ENCODE measurements at places on chromosomes 12 and 14.

DNA sequence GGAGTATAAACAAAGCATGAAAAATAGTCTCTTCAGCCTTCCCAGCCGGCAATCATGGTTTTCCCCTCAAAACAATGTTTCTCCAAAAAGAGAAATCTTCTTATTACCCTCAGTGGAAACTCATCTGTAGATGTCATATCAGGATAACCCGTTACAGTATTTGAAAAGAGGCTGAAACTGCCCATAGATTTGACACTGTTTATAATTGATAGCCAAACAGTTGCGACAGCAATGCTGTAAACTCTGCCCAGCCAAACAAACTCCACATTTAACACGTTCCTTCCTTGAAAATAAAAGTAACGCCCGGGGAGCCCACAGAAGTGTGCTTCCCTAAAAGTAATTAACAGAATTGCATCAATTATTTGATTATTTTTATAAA lies 201.3 kb upstream of the FOXN3 start:
- no peak for DNase-seq

- no peak for DNase-seq
These were observed 80.4 kb upstream of the SINHCAF start for GRCh38 chr12:31406345-31406744.

DNA sequence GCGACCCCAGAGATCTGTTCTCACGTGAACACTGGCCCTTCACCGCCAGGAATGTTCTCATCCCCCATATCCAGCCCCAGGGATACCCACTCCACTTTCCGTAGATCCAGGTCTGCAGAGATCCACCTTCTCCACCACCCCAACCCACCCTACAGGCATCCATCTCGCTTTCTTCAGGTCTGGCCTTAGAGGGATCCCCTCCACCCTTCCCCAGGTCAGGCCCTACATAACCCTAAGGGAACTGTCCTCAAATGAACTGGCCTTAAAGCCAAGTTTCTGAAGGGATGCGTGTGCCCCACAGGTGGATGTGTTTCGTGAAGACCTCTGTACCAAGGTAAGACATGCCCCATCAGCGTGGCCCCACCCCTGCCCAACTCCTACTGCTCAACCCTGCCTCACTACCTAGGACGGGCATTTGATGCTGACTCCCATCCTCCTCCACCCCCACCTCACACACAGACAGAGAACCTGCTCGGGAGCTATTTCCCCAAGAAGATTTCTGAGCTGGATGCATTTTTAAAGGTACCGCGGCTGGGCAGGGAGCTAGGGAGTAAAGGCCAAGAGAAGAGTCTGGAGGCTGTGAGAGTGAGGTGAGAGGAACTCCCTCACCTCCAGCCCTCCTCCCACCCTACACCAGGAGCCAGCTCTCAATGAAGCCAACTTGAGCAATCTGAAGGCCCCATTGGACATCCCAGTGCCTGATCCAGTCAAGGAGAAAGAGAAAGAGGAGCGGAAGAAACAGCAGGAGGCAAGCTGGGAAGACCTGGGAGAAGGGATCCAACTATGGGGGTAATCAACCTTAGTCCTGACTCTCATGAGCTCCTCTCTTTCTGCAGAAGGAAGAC lies 912 bp downstream of the PSME1 start:
- no peak for DNase-seq

DNA sequence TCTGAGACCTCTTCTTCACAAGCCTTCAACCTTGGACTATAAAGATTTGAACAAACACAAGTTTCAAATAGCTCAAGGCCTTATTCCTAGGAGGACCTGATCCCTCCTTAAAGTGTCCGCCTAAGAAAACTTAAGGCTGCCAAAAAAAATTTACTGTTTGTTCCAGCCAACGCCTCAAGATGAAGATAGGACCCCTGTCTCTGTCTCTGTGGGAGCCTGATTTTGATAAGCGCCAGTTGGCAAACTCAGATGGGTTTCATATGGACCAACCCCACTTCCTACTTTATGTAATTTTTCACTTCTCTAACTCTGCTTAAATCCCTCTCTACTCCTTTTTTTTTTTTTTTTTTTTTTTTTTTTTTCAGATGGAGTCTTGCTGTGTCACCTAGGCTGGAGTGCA lies 11.0 kb downstream of the FKBP3 start:
- DNase-seq, result no peak

GRCh38 chr14:77314539-77315457 lies 5.9 kb downstream of the POMT2 start:
- DNase-seq, result no peak

DNA sequence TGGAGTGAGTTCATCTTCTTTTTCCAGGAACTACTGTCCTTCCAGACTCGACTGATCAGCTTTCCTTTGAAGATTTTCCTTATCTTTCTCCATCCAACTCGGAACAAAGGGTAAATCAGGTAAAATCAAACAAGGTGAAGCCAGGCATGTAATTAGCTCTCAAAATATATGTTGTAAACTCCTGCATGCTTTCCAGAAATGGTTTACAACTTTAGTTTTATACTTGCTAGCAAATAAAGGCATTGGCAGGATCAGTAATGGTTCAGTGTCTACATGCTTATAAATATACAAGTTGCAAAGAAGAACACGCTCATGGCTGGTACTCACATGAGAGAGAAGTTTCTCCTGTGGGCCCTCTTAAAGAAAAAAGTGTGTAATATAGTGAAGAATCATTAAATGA lies 102.5 kb downstream of the FSCB start:
- DNase-seq, result no peak

DNA sequence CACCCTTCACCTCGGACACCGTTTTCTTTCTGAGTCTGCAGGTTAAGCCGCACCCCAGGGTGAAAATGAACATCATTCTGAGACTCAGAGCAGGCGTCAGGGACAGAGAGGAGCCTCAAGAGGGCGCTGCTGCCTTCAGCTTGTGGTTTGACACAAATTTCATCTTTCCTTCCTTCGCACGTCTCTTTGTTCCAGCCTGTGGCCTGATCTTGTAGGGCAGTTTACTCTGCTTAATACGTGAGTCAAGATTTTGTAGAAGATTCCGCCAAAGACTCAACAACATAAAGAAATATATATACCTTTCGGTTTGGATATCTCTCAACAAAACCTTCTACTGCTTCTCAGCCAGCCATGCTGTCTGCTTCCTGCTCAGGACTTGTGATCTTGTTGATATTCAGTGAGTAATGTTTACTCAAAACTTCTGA lies 329.3 kb upstream of the OR4E1 start:
- peak; percentile 66 for DNase-seq

GRCh38 chr12:95231190-95231589 lies 13.6 kb downstream of the VEZT start:
- no peak for DNase-seq

GRCh38 chr14:90691627-90692026 lies 124.6 kb downstream of the TTC7B start:
- DNase-seq, result no peak

DNA sequence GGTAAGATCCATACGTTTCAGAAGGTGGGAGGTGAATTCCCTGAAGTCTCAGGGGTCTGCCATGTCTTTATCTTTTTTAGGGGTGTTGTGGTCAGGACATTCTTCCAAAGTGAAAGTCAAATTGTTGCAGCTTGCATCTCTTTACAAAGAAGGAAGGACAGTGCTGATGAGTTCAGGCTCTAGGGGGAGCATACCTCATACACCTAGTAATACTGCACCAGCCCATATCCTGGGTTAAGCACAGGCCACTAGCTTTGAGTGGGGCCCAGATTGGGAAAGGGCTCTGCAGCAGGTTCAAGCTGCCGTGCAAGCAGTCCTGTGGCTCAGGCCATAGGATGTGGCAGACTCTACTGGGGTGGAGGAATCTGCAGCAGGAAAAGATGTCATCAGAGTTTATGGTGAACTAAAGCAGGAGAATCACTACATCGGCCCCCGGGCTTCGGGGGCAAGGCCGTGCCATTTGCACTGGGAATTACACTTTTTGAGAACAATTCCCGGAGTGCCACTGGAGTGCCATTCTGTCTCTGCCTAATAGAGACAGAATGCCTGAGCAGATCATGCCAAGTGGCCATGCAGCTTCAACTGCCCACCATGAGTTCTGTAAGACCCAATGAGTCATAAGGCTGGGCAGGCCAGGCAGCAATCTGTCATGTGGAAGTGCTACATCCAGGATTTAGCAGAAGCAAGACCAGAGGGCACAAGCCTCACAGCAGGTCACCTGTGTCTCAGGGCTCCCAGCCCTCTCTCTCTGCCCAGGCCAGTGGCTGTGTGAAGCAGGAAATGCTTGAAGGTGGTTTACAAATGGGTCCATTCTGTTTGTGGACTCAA lies 32.3 kb downstream of the DIO3 start:
- no peak for DNase-seq

DNA sequence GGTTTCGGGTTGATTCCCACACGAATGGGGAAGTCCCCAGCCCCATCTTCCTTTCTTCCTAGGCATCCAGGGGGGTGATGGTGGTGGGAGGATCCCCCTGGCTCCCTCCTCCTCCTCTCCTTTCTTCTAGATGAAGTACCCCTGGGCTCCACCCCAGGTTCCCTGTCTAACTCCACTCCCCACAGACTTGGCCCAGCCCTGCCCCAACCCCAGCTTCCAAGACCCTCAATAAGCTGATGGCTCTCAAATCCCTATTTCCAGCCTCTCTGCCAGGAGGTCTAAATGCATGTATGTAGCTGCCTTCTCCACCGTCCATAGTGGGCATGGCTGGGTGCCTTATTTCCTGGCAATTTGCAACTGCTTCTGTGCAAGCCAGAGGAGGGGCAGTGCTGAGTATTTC lies 383.7 kb downstream of the BCL11B start:
- no peak for DNase-seq

- no peak for DNase-seq
These were observed 267.1 kb downstream of the LRFN5 start for GRCh38 chr14:41873686-41874317.

- no peak for DNase-seq
These were observed 32.5 kb downstream of the PACS2 start for GRCh38 chr14:105346876-105347586.

DNA sequence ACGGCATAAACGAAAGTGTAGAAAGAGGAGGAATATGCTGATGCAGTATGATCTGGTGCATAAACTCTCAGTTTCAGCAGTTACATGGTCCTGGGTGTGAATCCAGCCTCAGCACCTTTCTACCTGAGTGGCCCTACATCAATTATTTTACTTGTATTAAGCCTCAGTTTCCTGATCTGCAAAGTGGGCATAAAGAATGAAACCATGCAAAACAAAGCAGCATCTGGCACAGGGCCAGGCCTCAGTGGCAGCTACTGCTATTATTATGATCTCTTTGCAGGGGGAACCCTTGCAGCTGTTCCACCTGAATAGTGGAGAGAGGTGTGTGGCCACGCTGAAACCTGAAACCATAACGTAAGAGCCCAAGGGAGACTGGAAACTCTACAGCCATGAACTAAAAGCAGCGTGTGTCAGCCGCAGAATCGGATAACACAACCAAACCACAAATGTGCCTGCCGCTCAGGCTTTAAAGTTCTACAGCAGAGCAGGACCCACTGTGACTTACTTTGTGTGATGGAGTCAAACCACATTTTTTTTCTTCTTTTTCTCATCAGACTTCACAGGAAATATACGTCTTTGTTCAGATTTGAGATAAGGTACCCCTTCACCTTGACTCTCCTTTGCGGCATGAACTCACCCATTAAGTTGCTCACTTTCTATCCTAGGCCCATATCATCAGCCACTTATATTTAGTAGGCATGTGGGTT lies 29.2 kb upstream of the FOS start:
- peak; percentile 79 for DNase-seq

GRCh38 chr14:66652525-66653106 lies 144.7 kb downstream of the GPHN start:
- DNase-seq, result no peak

DNA sequence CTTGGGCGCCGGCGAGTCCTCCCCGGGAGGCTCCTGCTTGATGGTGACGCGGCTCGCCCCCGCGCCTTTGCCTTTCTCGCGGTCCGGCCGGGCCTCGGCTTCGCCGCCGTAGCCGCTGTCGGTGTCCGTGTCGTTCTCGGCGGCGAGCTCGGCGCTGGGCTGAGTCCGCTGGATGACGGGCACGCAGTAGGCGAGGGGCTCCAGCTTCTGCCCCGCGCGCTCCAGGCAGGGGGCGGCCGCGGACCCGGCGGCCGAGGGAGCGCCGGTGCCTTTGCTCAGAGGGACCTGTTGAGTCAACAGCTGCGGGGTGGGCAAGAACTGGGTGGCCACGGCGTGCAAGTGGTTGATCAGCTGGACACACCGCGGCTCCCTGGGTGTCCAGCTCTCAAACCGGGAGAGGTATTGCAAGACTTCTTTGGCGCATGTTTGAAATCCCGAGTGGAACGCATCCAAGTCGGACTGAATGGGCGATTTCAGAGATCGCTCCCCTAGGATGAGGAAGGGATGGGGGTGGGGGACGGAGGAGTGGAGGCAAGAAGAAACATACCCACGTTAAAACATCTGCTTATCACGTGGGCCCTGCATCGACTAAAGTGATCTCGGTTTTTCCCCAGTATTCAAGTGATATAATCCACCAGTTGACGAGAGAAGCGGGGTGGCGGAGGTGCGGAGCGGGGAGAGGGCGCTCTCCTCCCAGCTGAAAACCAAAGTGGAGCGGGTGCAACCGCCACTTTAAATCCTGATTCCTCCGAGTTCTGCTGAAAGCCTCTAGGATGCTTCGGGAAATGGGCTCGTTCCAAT lies 2.0 kb downstream of the BHLHE41 start:
- no peak for DNase-seq

DNA sequence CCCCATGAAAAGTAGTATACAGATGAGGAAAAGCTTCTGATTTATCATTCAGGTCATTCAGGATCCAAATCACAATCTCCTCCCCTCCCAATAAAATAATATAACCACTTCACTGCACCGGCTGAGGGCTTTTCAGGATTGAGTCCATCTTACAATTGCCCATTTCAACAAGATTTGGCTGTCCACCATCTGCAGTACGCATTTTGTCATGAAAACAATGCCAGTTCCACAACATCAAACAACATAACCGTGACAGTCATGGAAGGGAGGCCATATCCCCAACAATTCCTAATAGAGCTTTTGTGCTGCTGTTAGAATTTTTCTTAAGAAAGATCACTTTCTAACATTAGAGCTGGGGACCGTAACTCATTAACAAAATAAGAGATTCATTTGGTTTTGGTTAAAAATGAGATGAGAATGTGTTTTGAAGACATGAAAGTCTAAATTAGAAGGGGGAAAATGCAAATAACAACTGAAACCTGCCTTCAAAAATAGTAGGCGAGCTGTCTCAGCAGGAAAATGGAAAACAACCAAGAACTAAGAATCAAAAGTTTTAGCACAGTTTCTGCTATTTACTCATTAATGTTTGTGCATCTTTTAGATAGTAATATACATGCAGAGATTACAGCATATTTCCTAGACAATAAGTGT lies 38.3 kb upstream of the TMTC2 start:
- DNase-seq, result no peak

DNA sequence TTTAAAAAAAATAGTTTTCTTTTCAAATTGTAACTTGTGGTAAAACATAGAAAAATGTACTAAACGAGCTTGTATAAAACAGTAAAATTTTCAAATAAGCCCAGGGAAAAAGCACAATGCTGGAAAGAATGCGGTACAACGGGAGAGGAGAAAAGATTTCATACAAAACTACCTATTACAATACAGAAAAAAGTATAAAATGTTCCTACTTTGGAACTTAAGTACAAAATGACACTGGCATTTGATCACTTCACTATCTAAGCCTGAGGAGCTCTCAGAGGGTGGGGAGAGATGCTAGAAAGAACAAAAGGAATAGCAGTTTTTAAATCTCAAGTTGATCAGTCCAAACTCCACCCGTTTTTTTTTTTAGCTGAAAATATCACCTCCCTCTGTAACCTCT lies 39.5 kb upstream of the COL2A1 start:
- DNase-seq, result no peak

GRCh38 chr12:28866715-28867503 lies 282.2 kb upstream of the FAR2 start:
- no peak for DNase-seq

Measured in T-cell (primary cell).